ENCODE measurements at places on chromosomes 2 and 18.
A peak's percentile ranks its signal among the peaks of the same experiment; 100 is the strongest.

DNA sequence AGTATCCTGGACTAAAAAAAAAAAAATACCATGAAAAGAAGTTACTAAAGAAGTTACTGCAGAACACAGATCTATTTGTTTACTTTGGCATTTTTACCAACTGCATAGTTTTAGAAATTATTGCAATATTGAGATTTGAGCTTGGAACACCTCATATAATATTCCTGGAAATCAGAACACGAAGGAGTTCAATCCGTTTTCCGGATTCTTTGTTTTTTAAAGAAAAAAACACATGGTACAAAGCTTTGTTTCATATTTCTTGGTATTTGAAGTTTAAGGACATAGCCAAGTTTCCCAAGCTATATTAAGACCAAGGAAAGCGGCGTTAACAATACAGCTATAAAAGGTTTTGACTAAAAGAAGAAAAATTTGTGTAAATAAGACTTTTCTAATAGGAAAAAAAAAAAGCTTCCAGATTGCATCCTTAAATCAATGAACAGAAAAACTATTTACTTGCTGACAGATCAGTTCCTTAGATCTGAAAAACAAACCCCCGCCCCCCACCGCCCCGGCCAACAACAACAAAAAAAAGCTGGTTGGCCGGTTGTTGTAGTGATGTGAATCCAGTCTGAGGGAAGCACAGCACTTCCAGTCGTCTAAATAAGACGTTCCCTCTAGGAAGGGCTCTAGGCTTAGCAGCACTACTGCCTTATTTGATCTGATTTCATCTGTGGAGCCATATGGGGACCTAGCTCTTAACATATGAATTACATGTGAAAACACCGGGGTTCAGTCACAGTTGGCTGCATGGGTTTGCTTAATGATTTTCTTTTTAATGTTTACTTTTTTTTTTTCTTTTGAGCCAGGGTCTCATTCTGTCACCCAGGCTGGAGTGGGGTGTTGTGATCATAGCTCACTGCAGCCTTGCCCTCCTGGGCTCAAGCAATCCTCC is 2.5 kb upstream of the RHOB start:
- H3K4me3 ChIP-seq = no peak overlapping the region
- peaks cover 6% of the 10 kb centered on the region for H3K4me1 ChIP-seq
- H3K36me3 ChIP-seq = peaks cover 17% of the 10 kb centered on the region
- H3K27ac ChIP-seq = no peak overlapping the region
- H3K27me3 ChIP-seq = no peaks in the 10 kb centered on the region

DNA sequence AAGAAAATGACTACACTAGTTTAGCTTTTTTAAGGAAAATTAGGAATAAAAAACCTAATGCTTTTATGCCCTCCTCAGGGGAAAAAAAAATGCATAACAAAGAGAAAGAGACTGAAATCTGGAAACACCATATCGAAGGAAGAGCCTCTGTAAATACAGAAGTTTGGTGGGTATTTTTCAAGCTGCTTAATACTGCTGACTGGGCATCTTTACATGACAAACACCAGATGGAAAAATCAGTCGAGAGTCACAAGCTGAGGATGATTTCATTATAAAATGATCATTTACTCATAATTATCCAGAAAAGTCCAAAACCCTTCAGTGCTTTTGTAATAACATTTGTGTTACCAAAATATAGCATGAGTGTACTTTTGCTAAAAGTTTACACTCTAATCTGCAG is 1600.7 kb upstream of the ACVR2A start:
- no peak overlapping the region for H3K4me3 ChIP-seq
- H3K27ac ChIP-seq = no peak overlapping the region
- H3K27me3 ChIP-seq = no peaks in the 10 kb centered on the region
- no peaks in the 10 kb centered on the region for H3K36me3 ChIP-seq
- no peak for DNase-seq

DNA sequence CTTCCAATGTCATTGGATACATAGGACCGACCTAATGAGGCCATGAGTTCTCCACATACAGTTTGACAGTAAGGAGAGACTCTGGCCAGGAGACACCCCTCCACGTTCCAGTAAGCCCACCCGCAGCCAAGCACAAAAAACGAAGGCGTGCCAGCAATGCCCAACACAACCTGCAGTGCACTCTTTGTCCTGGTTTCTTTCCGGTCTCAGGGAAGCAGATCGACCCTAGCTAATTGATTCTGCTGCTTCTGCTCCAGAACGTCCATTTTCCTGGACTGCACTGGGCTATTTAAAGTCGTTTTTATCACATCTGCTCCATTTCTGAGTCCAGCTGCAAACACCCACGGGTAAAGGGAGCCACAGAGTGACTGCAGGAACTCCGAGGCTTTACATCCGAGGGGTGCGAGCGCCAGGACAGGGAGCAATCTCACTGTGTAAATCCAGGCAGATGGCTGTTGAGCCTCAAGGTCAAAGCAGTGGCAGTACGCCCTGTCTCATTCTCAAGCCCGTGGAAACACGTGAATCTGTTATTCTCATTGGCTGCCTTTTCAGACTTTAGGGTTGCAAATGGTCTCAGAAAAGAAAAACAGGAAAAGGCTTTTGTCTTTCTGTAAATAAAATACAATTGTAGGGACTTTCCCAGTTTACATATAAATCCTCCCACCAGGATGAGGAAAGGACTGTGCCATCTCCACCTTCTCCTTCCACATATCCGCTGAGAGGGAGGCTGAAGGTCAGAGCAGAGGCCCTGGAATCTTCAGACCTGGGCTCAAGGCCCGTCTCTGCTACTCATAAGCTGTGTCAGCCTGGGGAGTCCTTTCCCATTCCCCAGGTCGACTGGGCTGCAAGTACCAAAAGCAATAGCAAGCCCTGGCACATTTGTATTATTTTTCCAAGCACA is 40.7 kb downstream of the TMEM163 start:
- no peak overlapping the region for H3K27ac ChIP-seq
- peaks cover 59% of the 10 kb centered on the region for H3K4me1 ChIP-seq
- no peaks in the 10 kb centered on the region for H3K27me3 ChIP-seq
- no peak for DNase-seq
- no peak overlapping the region for H3K4me3 ChIP-seq
- no peaks in the 10 kb centered on the region for H3K36me3 ChIP-seq

- DNase-seq = no peak
- peaks cover 7% of the 10 kb centered on the region for H3K4me1 ChIP-seq
- no peak overlapping the region for H3K4me3 ChIP-seq
- H3K27ac ChIP-seq = no peak overlapping the region
Observed at GRCh38 chr18:46034230-46034629, 37.8 kb downstream of the PSTPIP2 start.

DNA sequence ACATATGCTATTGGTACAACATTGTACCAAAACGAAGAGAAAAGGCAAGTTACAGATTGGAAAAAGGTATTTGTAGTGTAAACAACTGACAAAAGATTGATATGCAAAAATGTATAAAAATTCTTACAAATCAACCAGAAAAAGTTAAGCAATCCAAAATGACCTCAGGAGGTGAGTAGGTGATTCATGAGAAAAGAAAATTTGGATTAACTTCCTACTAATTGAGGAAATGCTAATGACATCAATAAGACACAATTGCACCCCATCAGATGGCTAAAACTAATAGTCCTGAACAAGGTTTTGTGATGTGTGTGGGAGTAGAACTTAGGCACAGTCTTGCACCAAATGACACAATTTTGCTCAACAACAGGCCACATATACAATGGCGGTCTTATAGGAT is 129.3 kb downstream of the COPS8 start:
- H3K27ac ChIP-seq = no peak overlapping the region
- H3K36me3 ChIP-seq = no peaks in the 10 kb centered on the region
- DNase-seq = no peak

DNA sequence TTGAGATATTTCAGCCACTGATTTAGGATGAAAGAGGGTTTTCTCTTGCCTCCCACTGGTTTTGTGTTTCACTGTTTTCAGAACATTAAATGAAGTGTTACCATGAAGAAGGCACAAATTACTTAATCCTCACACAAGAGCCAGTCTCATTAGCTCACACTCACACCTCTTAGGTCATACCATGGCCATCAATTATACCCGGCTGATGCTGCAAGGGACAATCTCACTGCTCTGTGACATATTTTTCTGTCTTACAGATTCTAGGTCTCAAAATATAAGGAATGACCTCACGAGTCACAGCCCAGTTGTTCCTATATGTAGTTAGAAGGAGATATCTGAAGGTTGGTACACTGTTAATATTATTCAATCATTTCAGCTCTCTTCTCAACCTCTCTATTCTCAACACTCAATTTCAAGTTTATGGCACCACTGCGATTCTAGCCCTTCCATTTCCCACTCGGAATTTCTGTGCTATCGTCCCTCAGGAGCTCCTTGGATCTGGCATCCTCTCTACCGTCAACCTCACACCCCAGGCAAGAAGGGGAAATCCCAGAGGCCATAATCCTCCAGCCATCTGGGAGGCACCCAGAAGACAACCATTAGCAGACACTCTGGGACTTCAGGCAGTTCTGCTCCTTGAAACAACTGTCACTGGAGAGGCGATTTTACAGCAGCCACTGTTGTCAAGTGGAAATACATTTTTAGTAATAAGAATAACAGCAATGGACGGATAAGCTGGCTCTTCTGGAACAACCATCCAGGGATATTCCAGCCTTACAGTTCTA is 101.9 kb downstream of the MREG start:
- H3K4me1 ChIP-seq = peaks cover 9% of the 10 kb centered on the region
- H3K36me3 ChIP-seq = no peaks in the 10 kb centered on the region
- H3K27me3 ChIP-seq = peaks cover 39% of the 10 kb centered on the region
- no peak overlapping the region for H3K27ac ChIP-seq
- DNase-seq = no peak
- no peak overlapping the region for H3K4me3 ChIP-seq

DNA sequence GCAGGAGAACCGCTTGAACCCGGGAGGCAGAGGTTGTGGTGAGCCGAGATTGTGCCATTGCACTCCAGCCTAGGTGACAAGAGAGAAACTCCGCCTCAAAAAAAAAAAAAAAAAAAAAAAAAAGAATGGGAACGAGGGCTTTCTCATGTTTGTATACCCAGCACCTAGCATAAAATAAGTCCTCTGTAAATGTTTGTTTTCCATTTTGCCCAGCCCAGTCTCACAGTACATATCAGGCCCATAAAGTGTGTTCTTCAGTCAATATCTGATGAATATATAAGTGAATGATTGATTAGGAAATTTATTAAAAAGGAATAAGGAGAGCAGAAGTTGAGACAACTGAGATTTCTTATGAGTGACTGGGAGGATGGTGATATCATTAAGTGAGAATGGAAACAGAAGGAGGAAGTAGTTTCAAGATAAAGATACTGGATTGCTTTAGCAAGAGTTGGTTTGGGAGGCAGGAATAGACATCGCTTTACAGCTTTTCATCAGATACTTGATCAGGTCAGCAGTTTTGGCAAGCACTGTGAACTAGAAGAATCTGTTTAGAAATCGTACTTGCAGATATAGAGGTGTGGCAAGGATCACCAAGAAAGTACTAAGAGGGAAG is 327.5 kb downstream of the KIAA1328 start:
- no peaks in the 10 kb centered on the region for H3K36me3 ChIP-seq
- no peak for DNase-seq
- H3K4me3 ChIP-seq = no peak overlapping the region
- no peaks in the 10 kb centered on the region for H3K27me3 ChIP-seq
- no peak overlapping the region for H3K27ac ChIP-seq

DNA sequence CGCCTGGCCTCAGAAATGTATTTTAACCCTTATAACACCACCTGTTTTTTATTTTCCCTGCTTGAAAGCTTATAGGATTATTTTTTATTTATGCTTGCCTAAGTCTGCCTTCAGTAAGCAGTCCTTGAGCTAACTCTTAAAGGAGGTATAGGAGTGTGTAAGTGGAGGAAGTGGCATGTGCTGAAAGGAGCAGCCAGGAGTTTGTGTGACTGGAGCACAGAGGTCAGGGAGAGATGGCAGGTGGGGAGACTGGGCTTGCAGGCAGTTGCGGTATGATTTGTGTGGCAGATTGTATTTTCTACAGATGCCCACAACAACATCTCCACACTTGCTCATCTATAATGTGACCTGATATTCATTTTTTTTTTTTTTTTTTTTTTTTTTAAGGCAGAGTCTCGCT is 27.2 kb upstream of the PAIP2B start:
- H3K4me3 ChIP-seq = no peak overlapping the region
- peaks cover 87% of the 10 kb centered on the region for H3K27me3 ChIP-seq
- no peak overlapping the region for H3K27ac ChIP-seq
- no peaks in the 10 kb centered on the region for H3K4me1 ChIP-seq

GRCh38 chr2:100257939-100258338 is 64.4 kb downstream of the LONRF2 start:
- no peak overlapping the region for H3K4me3 ChIP-seq
- no peak overlapping the region for H3K27ac ChIP-seq
- peaks cover 5% of the 10 kb centered on the region for H3K27me3 ChIP-seq
- no peaks in the 10 kb centered on the region for H3K4me1 ChIP-seq

DNA sequence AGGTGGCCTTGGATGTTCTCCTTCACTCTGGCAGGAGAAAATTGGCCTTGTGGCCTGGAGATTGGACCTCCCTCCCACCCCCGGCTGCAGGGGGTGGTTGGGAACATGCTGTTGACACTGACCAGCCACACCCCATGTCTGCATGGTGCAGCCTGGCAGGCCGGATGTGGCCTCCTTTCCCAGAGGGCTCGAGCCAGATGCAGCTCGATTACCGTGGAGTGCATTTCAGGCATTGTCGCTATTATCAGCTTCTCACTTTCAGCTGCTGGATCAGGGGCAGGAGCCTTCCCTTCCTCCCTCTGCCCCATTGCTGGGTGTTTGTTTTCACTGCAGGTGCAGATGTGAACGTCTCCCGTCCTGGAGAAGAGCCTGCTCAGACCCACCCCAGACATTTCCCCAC is 211.0 kb upstream of the SIX2 start:
- no peak overlapping the region for H3K27ac ChIP-seq
- DNase-seq = no peak
- H3K27me3 ChIP-seq = peaks cover 46% of the 10 kb centered on the region
- H3K36me3 ChIP-seq = no peaks in the 10 kb centered on the region
- no peaks in the 10 kb centered on the region for H3K4me1 ChIP-seq

DNA sequence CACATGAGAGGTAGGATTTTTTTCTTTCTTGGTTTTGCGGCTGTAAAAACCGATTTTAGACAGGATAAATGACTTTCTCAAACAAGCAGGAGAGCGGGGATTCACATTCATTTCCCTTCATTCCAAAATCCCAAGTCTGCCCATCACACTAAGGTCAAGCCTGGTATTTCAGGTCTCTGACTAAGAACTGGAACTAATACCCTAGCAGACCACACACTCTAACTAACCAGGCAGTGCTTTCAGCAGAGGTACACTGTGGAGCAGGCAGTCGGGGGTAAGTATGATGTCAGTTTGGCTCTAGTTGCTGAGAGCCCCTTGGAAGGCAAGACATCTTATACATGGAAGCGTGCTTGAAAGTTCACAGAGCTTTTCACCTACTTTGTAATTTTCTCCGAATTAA is 128.1 kb upstream of the LHCGR start:
- H3K27ac ChIP-seq = no peak overlapping the region
- no peaks in the 10 kb centered on the region for H3K27me3 ChIP-seq
- no peaks in the 10 kb centered on the region for H3K4me1 ChIP-seq
- DNase-seq = no peak
- no peak overlapping the region for H3K4me3 ChIP-seq
- H3K36me3 ChIP-seq = no peaks in the 10 kb centered on the region

GRCh38 chr2:72581560-72582181 is 244.2 kb downstream of the EXOC6B start:
- peaks cover 6% of the 10 kb centered on the region for H3K4me1 ChIP-seq
- H3K27me3 ChIP-seq = no peaks in the 10 kb centered on the region
- no peak for DNase-seq
- H3K36me3 ChIP-seq = no peaks in the 10 kb centered on the region
- no peak overlapping the region for H3K27ac ChIP-seq

- H3K4me1 ChIP-seq = no peaks in the 10 kb centered on the region
- H3K27ac ChIP-seq = peak overlapping the region; percentile 3
- H3K27me3 ChIP-seq = no peaks in the 10 kb centered on the region
- H3K36me3 ChIP-seq = peaks cover 12% of the 10 kb centered on the region
- H3K4me3 ChIP-seq = no peak overlapping the region
- DNase-seq = no peak
Observed at GRCh38 chr18:9287036-9287435, 47.5 kb upstream of the TWSG1 start.

Measured in effector memory CD8-positive, alpha-beta T cell (primary cell).